ENCODE measurements at places on chromosomes 11 and 22.

DNA sequence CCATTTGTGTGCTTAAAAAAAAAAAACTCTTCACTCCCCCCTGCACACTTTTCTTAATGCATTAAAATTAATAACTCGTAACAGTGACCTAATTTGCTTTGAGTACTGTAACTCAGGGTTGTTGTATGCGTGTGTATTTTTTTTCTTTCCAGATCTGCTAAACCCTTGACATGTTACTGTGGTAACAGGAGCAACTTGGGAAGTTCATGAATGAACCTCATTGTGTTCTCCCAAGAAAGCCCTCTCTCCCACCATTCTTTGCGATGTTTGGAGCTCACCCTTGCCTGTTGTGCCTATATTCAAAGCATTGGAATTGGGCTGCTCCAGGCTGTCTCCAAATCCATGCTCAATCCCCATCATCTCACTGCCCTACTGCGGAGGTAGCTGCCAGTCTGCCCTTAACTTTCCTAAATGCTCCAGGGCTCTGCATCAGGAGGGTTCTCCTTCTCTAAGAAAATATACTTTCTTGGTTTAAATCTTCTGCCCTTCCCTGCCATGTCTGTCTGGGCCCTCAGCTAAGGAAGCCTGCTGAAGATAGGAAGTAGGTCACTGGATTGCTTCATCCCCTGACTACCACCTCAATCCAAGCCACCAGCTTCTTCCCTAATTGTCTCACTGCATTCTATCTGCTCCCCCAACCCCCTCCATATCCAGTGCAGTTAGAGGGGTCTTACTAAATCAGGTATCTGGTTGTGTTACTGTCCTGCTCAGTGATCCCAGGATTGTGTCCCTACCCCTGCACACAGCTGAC lies 70.3 kb downstream of the KIRREL3 start:
- DNase-seq = no peak

DNA sequence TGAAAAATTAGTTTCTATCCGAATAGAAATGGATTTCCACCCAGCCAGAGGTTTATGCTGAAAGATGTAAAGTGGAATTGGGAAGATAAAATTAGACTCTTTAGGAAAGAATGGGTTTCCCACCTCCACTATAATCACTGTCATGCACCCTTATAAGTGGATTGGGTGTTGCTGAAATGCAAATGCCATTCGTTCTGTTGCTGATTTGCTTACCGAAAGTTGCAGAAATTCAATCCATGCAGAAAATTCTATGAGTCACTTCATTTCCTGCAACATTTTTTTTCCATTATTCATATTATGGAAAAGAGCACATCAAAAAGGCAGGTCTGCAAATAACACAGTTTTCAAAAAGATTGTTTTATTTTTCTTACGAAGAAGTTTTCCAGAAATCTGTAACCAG lies 65.6 kb downstream of the LDLRAD3 start:
- no peak for DNase-seq

- no peak for DNase-seq
These were observed 35.4 kb downstream of the BIRC2 start for GRCh38 chr11:102382384-102382783.

GRCh38 chr11:123161376-123162030 lies 33.5 kb downstream of the CLMP start:
- no peak for DNase-seq

DNA sequence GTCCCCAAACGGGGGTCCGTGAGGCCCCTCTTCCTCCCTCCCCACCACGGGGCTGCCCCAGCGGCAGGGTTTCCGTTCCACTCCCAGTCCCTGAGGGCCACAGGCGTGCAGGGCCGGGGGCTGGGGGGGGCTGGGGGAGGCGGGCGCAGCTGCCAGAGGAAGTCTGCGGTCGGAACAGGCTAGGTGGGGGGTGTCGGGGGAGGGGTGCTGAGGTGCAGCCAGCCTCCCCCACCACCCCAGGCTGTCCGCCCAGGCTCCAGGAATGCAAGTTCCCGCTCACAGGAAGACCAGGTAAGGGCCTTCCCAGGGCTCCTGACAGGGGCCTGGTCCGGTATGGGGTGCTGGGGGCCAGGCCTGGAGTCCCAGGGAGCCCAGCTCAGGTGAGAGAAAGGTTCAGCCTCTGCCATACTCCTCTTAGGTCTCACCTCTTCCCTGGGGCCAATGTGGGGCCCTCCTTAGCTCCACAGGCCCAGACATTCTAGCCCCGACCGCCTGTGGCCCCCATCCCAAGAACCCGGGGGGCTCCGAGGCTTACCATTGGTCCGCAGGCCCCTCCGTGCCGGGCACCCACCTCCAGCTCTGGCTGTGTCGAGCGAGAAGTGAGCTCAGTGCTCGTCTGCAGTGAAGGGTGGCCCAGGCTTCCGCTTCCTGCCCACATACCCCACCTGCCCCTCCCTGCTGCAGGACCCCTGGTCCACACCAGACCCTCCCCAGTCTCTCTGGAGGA lies at the start of gene PTPRCAP:
PTPRCAP (minus strand) TSS at position 601 of the 727 bp plus-strand sequence; CDS start at position 538, 63 bp downstream.
- no peak for DNase-seq
